ENCODE measurements at places on chromosomes 7 and 10.

GRCh38 chr7:2510909-2511768 is 8.4 kb upstream of the LFNG start:
- no peak for DNase-seq

DNA sequence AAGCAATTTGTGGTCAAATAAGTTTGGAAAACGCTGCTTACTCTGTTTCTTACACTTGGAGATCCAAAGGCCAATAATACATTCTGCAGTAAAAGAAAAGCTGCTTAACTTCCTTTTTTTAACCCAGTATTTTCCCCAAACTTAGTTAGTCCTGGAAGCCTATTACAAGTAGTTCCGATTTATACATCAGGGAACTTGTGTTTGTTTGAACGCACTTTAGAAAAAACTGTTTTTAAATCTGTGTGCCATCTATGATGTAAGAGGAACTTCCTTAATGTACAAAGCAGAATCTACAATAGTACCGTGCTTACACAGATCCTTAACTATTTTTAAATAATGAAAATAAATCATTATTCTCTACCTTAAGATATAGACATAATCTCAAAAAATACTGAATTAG is 23.0 kb downstream of the SFR1 start:
- no peak for DNase-seq

GRCh38 chr10:63692220-63692896 is 171.2 kb downstream of the REEP3 start:
- no peak for DNase-seq

GRCh38 chr10:18341055-18341454 is 200.8 kb downstream of the CACNB2 start:
- no peak for DNase-seq

- no peak for DNase-seq
Observed at GRCh38 chr7:95553939-95554338, 42.4 kb downstream of the PDK4 start.

DNA sequence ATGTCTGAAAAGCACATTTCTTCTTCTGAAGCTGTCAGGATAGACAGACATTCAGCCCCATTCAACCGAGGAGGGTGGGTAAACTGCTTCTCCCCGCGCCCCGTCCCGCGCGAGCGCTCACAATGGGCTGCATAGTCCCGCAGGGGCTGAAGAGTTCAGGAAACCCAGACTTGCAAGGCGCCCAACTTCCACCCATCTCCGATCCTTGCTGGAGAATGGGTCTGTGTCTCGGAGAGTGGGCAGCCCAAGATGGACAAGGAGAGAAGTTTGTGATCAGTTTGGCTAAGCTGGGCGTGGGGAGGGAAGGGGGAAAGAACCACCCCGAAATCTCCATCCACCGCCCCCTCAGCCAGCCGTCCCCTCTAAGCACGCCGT is 686 bp downstream of the AASS start:
- DNase-seq: no peak

DNA sequence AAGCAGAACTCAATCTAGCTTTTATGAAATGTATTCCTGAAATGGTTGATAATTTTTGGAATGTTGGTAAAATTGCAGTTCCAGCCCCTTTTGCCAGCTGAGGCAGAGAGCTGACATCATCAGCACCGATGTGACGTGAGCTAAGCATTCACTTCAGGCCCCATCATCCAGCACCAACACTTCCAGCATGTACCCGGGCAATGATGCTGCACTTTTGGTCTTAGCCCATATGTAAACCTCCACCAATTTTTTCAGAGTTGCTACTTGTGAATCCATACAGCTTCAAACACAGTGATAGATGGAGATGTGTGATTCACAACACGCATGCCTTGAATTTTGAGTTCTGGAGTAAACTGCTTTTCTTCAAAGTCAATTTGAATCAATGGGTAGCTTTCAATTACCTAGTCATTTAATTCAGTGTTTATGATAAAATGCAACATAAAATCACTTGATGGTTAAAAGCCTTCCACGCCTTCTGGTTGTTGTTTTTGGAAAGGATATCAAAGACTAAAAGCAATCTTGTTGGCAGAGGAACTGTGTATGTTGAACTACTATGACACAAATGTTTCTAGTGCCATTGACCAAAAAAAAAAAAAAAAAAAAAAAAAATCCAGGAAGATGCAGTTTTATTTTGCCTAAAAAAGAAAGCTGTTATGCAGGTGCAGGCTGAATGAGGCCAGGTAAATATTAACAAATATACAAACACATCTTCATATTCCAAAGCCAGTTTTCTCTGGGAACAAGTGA is 73.9 kb downstream of the NRP1 start:
- no peak for DNase-seq

GRCh38 chr7:25894002-25894901 is 257.7 kb upstream of the NFE2L3 start:
- DNase-seq: no peak

- DNase-seq: no peak
Observed at GRCh38 chr10:110265573-110266193, 39.0 kb downstream of the SMNDC1 start.

DNA sequence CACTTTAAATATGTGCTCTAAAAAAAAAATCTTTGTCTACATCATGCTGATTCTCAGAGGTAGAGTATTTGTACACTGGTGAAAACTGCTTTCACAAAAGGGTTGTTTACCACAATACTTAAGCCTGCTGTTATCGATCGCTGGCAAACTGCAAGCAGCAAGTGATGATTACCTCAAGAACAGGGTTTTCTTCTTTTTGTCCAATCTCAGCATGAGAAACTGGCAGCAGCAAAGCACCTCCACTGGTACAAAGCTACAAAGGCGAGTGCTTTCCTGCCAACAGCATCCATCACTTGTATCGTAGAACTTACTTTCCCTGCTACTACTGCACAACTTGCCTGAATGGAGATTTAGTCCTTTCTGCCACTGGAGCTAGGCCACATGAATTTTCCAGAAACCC is 276.5 kb downstream of the DGKB start:
- no peak for DNase-seq

DNA sequence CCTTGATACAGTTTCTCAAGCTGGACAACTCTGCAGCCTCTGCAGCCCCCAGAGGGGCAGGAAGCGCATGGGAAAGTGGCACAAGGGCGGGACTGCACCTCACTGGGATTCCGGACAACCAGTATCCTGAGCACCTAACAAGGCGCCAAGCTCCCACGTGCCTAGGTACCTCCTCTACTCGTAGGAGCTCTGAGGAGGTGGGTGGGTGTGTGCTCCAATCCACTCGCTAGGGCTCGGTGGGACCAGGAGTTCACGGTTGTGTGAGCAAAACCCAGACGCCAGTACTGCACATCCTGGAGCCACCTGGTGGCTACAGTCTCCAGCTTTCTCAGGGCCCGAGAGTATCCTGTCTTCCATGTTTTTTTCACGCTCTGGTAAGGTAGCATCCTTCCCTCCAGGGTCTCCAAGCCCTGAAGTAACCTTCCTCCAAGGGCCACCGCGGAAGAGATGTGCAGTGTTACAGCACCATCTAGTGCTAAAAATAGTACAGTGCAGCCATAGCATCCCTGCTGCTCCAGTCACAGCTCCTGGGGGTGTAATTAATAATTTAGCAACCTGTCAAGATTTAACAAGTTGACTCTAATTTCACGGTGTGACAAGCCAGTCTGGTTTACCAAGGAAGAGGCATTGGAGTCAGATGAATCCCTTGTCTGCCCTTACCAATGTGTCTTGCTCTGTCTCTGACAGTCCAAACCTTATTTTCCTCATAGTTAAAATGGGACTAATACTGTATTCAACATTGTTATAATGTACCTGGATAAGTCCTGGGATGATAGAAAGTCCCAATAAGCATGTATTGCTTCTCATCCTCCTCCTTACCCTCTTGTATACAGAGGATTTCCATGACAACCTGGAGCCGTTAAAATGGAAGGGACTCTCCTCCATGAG is 70.4 kb downstream of the HERPUD2 start:
- DNase-seq: no peak

- peak; percentile 27 for DNase-seq
Observed at GRCh38 chr10:121988361-121989324, at the start of gene TACC2. Gene TACC2, plus strand, starts transcription at chr10:121989163. Its CDS starts 32,819 bp downstream, at chr10:122021982.

- DNase-seq: no peak
Observed at GRCh38 chr7:107660381-107661080, at the start of gene SLC26A4. Gene SLC26A4, plus strand, starts transcription at chr7:107660828. Its CDS starts 814 bp downstream, at chr7:107661642.

DNA sequence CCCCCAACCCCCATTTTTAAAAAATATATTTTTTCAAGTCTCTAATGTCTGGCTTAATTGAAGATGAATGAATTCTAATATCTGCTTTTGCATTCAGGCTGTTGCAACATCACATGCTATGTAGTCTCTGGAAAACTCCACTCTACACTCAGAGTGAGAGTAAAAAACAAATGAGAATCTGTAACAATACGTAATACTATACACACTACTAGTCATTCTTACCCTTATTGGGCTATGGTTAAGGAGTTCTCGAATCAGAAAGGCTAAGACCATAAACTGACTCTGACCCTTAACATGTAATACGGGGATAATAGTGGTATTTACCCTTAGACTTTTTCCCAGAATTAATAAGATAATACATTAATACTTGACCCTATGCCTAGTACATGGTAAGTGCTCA is 42.9 kb upstream of the TMEM168 start:
- no peak for DNase-seq

DNA sequence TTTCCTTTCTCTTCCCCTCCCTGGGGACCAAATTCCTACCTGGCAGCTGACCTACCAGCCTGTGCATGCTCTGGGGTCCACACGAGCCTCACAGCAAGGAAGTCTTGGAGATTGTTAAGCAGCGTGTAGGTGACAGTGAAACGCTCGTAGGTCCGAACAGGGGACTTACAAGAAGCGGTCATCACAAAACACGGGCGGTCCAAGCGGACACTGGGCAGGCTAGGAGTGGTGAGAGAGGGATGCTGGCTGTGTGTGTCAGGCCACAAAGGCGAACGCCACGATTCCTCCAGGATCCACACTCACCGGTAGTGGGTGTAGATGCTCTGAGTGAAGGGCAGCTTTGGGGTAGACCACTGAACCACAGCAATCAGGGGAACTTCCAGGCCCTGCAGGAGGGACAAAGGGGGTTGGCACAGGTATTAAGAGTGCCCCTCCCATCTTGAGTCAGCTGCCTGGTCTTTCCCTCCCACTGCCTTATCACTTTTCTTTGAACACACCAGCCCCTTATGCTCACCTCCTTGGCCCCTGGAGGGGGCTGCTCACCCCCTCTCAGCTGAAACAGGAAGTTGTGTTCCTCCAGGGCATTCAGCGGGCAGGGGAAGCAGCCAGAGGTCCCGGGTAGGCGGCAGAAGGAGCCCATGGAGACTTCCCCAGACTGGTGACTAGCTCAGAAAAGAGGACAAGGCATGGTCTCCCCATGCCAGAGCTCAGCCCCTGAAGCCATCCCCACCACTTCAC is 2.0 kb downstream of the TRAPPC14 start:
- no peak for DNase-seq

DNA sequence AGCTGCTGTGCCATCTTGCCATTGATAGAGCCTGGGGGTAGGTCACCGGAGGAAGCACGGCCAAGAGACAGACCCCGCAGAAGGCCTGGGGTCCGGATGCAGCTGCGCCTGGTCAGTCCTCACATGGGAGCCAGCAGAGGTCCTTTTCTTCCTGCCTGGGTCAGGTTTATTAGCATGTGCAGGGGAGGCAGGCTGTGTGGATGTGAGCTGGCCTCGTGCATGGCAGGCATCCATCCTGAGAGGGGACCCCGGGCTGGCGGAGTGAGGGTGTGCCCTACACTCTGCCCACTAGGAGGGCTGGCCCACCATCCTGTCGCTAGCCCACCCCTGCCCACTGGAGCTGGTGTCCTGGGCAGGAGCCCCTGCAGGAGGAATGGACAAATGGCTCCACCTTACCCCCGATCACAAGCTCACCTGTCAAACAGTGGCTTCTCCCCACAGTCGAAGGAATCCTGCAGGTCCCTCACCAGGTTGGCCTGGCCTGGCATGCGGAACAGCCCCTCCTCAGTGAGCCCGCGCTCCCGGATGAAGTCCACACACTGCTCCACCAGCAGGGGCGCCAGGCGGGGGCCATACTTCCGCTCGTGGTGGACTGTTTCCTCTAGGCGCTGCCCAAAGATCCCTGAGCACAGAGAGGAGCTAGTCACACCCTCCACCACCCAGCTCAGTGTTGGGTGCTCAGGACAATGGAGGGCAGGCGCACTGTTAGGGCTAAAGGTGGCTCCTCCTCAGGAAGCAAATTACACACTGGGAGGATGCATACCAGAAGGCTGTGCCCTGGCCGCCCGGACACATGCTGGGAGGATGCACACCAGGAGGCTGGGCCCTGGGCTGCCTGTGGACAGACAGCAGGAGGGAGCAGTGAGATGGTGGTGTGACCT is 145.4 kb downstream of the ARHGAP22 start:
- no peak for DNase-seq

DNA sequence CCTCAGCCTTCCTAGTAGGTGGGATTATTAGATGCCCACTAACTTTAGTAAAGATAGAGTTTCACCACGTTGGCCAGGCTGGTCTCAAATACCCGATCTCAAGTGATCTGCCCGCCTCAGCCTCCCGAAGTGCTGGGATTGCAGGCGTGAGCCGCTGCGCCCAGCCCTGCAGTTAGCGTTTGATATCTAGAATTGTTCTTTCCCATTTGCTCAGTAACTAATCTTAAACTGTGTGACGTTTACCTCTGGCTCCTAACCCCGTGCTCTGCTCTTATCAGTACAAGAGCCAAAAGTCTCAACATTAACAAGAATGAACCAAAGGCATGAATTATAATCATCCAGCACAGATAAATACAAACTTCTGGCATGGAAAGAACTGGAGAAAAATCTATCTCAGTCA is 47.4 kb downstream of the IGF2BP3 start:
- DNase-seq: no peak

DNA sequence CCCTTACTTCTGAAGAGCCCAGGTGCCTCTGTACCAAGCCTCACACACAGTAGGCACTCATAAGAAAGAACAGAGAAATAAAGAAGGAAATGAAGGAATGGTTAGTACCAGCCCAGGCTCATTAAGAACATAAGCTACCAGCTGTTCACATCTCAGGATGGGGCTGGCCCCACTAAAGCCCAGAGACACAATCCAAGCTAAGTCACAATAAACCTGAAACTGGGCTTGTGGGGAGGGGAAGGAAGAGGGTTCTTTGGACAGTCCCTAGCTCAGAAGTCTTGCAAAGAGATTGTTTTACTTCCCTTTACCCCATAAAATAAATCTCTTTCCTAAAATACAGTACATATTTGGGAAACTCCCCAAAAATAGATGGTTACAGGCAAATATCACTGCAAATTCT is 24.3 kb downstream of the FBXW4 start:
- no peak for DNase-seq

Data from caudate nucleus (tissue), 63 donors.